ENCODE measurements at places on chromosomes 4 and X.

- no peak for DNase-seq
Measured at GRCh38 chr4:157763490-157763889, 409.3 kb downstream of the GASK1B start.

DNA sequence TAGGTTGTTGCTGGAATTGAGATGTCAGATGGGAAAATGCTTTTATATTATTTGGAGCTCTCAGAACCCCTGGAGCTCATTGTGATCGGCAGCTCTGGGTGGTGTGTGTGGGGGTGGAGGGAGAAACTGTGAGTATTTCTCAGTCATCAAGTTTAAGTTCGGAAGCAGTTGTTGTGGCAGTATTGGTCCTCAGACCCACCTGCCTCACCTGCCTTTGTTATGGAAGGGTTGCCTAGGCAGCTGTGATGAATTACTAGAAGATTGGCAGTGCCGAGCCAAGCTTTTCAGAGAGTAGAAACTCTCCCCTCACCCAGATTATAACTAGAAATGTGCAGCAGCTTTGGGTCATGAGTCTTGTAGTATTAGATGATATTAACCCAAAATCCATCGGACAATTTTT lies 9.5 kb downstream of the IGSF1 start:
- DNase-seq: no peak

- no peak for DNase-seq
Measured at GRCh38 chrX:80879143-80879542, 69.5 kb upstream of the BRWD3 start.

DNA sequence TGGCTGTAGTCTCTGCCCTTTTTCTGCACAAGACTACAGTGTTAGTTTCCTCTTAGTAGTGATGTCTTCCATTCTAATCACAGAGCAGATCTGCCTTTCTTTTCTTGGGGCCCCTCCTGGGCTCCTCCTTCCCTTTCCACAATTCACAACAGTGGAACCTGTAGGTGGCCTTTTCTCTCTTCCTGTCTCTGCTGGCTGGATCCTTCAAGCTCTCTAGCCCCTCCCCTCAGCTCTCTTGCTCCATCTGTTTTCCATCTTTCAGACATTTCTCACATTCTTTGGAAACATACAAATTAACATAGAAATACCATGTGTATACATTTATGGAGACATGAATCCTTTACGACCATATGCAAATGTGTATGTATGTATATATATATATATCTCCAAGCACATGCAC lies 304 bp upstream of the SPIN2A start:
- DNase-seq: no peak

- DNase-seq: no peak
Measured at GRCh38 chr4:107719207-107719921, 670 bp downstream of the PAPSS1 start.

DNA sequence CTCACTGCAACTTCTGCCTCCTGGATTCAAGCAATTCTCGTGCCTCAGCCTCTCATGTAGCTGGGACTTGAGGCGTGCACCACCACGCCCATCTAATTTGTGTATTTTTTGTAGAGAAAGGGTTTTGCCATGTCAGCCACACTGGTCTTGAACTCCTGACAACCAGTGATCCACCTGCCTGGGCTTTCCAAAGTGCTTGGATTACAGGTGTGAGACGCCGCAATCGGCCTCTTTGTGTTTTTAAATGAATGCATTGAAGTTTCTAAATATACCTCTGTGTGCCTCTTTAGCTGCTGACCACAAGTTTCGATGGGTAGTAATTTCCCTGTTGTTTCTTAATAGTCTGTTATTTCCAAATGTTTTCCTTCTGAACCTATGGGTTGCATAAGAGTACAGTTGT lies 765.3 kb upstream of the GRIA3 start:
- DNase-seq: no peak

DNA sequence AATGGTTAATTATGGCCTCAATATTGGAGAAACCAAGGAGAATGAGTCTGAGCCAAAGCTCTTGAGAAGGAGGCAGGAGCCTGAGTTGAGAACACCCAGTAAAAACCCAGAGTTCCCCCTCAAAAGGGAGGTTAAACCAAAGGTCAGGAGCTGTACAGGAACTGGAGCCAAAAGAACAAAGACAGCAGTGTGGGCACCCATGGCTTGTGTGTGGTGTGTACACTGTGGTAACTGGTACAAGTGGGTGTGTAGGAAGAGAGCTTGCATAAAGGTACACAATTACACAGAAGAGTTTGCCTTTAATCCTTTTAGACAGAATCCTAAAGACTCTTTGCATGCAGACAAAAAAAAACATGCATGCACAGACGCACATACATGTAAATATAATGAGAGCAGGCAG lies 87.1 kb downstream of the IGSF1 start:
- no peak for DNase-seq

DNA sequence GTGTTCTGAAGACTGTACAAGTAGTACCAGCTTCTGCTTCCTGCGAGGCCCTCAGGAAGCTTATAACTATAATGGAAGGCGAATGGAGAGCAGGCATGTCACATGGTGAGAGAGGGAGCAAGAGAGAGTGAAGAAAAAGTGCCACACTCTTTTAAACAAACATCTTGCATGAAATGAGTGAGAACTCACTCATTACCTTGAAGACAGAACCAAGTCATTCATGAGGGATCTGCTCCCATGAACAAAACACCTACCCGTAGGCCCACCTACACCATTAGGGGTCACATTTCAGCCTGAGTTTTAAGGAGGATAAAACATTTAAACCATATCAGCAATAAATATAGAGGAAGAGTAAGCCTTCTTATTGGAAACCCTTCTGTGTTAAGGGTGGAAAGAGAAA lies 19.4 kb downstream of the P2RY10 start:
- DNase-seq: no peak

DNA sequence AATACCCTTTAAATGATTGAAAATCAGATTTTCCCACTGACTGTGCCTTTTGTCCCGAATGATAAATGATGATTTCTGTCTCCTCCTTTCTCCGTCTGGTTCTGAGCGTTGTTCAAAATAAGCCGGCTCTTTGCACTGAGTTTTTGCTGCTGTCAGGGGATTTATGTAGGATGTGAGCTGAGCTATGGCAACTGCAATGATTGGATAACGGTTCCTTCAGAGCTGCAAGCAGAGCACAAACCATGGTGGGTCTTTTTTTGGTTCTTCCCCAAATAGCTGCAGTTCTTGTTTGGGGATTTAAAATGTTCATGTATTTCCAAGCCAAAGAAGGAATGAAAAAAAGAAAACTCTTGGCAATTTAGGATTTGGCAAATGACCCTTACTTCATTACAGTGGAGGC lies 124.5 kb upstream of the CASK start:
- DNase-seq: no peak

DNA sequence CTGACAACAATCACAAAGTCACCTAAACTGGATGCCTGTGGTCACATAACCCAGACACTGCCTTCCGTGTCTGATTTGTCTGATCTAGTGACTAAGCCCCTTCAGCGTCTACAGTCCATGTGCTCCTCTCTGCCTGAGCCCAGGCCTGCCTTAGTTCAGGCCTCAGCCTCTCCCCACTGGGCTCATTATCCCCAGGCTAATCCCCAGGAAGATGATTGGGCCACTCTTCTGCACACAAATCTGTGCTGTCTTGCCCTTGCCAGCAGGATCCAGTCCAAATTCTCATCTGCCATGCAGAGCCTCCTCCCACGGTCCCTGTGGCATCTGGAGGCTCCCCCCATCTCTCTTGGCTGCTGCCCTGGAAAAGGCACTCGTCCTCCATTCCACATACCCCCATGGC lies 96.5 kb downstream of the SLC2A9 start:
- no peak for DNase-seq

DNA sequence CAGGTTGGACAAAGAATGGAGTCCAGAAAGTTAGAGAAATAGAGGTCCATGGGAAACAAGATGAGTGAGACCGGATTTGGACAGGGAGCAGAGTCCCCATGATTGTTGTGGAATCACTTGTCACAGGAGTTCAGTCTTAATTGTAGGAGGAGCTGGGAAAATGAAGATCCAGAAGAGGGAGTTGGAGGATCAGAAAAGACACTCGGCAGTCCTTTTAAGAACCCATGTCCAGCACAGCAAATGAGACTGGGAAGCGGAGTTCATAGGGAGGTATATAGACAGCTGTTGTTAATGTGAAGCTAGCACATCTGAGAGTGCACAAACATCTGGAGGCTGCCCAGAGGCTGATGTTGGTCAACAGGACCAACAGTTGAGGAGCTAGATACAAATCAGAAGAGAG lies 111.4 kb upstream of the RXFP1 start:
- no peak for DNase-seq

GRCh38 chr4:52197306-52197705 lies 146.2 kb downstream of the SPATA18 start:
- DNase-seq: no peak

- DNase-seq: no peak
Measured at GRCh38 chrX:135086197-135086854, 34.0 kb downstream of the ETDB start.

DNA sequence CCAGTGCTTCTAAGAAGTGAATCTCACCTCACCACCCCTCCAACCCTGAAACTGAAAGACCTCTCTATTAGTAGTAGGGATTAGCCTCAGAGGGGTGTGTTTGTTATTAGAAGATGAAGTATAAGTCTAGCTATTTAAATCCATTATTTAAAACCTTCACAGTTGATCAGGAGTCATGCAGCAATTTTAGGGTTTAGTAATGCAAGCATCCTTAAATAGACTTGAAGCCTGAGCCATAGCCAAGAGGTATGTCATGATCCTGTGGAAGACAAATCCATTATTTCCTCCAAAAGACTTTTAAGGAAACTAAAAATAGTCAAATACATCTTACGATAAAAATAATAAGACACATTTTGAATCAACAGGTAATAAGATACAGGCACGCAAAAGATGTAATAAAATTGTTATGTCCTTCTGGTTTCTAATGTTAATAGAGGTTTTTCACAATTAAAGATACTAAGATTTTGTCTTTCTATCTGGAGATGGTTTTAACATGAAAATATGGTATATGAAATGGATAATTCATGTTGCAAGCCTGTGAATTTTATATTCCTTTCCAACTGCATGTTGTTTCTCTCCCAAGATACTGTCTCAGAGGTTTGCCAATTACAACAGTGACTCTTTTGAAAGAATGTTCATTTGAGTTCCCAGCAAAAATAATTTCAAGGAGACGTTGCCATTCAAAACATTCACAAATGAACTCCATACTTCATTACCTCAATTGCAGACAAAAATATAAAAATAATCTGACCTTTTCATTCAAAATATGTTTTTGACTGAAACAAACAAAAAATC lies 68.0 kb downstream of the LUZP4 start:
- DNase-seq: no peak

DNA sequence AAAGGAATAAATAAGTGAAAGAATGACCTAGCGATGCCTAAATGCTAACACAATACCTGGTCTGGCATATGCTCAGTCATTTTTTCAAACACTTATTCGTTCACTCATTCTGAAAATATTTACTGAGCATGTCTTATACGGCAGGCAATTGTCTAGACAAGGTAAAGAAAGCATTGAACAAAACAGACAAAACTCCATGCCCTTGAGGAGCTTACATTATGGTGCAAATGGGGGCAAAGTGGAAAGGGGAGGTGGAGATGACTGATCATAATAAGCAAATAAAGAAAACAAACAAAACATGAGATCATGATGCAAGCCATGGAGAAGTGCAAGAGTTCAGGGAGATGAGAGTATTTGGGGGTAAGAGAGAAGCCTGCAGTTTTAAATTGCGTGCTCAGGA lies 334.6 kb upstream of the PPARGC1A start:
- DNase-seq: no peak

DNA sequence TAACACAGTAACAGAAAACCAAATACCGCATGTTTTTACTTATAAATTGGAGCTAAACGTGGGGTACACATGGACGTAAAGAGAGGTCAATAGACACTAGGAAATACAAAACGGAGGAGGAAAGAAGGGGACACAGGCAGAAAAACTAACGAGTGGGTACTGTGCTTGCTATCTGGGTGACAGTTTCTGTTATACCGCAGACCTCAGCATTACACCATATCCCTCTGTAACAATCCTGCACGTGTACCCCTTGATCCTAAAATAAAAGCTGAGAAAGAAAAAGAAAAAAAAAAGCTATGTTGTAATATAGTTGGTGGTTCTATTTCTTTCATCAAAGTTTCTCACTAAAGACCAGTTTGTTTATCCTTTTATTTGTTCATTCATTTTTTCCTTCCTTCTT lies 47.9 kb upstream of the UNC5C start:
- DNase-seq: no peak

GRCh38 chr4:134747108-134747805 lies 545.7 kb upstream of the PABPC4L start:
- DNase-seq: no peak

- no peak for DNase-seq
Measured at GRCh38 chr4:85994576-85994975, 365.3 kb downstream of the MAPK10 start.

DNA sequence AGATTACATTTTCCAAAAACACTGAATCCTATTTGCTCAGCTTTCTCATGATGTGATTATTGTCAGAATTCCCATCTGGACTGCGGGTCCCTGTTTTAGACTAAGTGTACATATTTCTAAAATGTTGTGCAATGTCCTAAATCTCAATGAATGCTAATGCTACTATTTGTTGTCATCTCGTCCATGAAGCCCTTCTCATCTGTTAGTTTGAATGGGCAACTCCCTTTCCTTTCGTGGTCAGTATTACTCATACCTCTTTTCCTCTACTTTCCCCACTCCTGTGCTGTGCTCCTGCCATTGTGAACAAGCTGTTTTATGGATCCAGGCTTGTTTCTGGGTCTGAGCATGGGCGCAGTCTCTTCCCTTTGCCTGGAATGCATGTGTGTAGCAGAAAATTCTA lies 91.0 kb downstream of the MID1 start:
- DNase-seq: no peak

- no peak for DNase-seq
Measured at GRCh38 chrX:15976396-15976795, 121.8 kb upstream of the AP1S2 start.

- DNase-seq: no peak
Measured at GRCh38 chr4:81454948-81455347, 16.8 kb downstream of the RASGEF1B start.

GRCh38 chr4:20565075-20565721 lies 135.1 kb upstream of the PACRGL start:
- DNase-seq: no peak

DNA sequence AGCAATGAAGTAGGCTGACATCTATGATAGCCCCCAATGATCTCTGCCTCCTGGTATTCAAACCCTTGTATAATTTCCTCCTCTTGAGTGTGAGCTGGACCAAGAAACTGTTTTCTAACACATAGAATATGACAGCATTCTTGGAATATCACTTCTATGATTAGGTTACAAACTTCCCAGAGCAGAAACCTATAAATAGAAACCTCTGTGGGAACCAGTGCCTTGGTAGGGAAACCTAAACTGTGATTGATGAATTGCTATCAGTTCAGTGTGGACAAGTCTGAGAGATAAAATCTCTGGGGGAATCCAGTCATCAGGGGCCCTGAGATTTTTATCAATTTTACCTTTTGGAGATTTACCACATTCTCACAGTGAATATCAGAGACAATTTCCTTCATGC lies 756.5 kb upstream of the AGA start:
- DNase-seq: no peak

- no peak for DNase-seq
Measured at GRCh38 chr4:72911316-72911715, 158.2 kb downstream of the COX18 start.
